ENCODE measurements at places on chromosomes 7 and 10.

GRCh38 chr10:52050429-52051047 is 263.5 kb upstream of the DKK1 start:
- DNase-seq, result no peak

- DNase-seq, result no peak
Measured at GRCh38 chr10:25117757-25118156, 57.0 kb upstream of the GPR158 start.

GRCh38 chr10:13990392-13990805 is 340.3 kb downstream of the FRMD4A start:
- peak; percentile 55 for DNase-seq

GRCh38 chr7:46848944-46849343 is 733.0 kb downstream of the TNS3 start:
- DNase-seq, result no peak

DNA sequence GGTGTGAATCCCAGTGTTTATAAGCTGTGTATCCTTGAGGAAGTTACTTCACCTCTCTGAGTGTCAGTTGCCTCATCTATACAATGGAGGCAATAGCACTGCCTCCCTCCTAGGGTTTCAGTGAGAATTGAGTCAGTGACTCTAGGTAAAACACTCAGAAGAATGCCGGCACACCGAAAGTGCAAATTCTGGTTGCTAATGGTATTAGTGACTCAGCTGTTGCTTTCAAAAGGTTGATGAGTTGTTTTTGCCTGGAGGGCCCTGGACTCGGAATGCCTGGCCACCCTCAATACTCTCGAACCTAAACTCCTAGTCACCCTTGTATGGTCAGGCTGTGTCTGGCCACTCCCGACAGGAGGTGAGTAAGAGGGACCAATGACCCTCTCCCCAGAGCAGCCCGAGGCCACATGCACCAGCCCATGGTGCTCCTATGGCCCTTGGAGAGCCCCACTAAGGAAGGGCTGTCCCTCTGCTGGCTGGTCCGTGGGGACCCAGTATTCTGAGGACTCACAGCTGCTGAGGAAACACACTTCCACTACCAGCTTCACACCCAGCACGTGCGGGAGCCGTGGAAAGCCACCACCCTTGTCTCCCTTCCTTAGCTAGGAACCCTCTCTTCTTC is 60.2 kb downstream of the CALML3 start:
- no peak for DNase-seq

All from cardiac muscle cell (in vitro differentiated cells and primary cell).